HS-5 (cell line): ENCODE measurements at places on chromosomes 4 and X.

DNA sequence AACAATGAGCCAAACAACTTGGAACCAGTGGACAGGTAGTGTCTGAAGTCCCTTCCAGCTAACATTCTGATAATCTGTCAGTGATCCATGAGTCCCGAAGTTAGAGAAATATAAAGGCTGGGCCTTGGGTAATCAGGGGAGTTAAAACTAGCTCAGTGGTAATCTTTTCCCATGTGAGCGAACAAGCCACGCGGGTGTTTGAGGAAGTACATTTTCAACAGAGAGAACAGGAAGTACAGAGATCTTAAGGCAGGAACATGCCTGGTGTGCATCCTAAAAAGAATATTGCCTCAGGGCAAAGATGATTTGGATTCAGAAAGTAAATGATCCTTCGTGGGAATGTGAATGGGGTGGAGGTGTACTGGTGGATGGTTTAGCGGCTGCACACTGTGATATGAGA lies 42.9 kb downstream of the FNIP2 start:
- DNase-seq = no peak

DNA sequence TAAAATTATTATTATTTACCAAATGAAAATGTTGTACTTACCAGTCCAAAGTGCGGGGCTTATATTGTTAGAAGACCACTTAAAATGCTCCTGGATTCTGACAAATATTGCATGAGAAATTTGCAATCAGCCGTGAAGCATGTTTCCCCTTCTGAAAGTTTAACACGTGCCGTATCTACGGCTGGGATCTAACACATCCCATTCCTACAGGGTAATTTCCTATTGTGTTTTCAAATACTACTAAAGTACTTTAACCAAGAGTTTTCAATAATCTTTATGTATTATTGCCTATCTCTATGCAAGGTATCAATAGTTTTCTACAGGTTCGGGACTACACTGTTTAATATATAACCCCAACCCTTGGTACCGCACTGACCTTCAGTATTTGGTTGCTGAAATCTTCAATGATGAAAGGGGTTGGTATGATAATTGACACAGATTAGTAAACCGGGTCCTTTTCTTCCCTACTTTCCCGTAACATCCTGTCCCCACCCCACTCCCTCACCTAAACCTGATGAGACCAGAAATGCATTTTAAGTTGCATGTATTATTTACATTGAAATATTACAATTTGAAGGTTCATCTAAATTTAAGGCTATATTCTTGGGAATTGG lies 795 bp upstream of the BRWD3 start:
- no peak for DNase-seq

- DNase-seq = no peak
Observed at GRCh38 chrX:18034945-18035344, 173.8 kb upstream of the RAI2 start.

DNA sequence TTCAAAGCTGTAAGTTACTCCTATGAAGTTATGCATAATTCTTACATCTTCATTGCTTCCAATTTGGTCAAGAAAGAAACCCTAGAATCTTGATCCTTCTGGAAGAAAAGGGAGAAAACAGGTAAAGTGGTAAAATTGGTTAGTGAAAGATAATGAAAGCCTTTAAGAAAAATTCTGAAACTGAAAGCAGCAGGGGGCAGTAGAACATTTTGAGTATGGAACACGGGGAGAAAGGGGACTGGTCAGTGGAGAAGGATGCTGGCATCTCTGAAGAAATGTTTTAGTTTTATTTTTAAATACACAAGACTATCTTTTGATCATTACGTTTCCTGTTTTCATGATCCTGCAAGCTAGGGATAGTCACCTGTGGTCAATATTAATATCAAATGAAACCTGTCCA lies 54.3 kb downstream of the SLIT2 start:
- DNase-seq = no peak

- no peak for DNase-seq
Observed at GRCh38 chr4:77167173-77167572, 10.2 kb downstream of the CCNG2 start.

DNA sequence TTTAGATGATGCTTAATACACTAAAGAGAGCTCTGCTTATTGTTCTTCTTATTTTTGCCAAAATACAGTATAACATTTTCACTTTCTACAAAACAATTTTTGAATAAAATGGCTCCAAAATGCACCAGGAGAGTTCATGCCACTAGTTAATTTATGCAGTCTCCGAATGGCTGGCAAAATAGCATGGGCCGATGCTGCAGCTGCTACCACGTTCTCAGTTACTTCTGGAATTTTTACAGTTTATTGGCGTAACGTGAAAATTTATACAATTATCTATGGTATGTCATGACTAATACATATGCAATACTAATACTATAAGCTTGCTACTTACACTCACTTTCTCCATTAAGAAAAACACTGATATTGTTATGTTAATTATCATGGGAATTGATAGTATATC lies 16.5 kb downstream of the KLHL13 start:
- no peak for DNase-seq
